IMR-90 (cell line): ENCODE measurements at places on chromosomes 5 and 9. TPM values are rescaled to one million over a fixed set of nuclear protein-coding genes. Genes with fewer than 3 reads are reported as not detected.

- peak; percentile 24 for DNase-seq
Measured at GRCh38 chr5:128636361-128636760, 98.3 kb upstream of the FBN2 start.

DNA sequence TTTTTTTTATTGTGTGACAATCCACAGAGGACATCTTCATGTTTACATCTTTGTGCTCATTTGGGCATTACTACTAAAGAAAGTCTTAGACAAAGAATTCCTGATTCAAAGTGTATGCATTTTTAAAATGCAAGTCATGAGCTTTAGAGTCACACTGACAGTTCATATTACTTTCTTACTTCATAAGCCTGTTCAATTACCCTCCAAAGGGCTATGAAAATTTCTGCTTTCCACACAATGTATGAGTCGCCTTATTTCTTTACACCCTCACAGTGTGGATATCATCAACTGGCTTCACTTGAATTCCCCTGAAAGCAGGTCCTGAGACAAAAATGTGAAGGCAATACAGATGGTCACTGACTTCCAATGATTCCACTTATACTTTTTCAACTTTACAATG, 280.4 kb upstream of the PTGER4 start:
- peak; percentile 71 for DNase-seq

GRCh38 chr9:127424676-127424999, 456 bp downstream of the ZNF79 start:
- no peak for DNase-seq

GRCh38 chr5:121698690-121699089, 153.0 kb upstream of the FTMT start:
- DNase-seq: no peak

DNA sequence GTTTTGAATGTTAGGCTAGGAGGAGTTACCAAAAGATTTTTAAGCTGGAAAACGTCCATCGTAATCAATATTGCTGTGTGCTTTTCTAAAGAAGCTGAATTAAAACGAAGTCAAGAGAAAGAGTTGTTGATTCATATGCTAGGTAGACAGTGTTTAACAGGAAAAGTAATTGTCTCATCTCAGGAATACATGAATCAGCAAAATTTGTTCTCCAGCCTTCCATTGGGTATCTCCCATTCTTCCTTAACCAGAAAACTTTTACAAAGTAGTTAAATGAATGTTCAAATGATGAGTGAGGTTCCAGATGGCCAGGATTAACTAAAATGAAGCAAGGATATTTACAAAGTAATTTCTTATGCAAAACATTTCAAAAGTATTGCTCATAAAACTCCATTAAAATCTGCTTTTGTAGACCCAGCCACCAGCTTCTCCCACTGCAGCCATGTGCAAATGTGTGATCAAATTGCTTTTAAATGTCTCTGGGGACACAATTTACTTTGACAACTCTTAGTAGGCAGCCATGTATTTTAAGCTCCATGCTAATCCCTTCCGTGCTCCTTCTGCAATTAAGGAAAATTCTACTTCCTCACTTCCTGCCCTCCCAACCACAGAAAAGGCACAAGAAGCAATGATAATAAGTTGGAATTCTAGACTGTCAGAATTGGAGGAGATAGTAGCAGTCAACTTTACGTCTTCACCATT, 121.2 kb downstream of the HTR4 start:
- no peak for DNase-seq

- no peak for DNase-seq
Measured at GRCh38 chr9:132791699-132792240, 86.3 kb downstream of the AK8 start.

The OR1K1 gene
- total RNA-seq: not detected in 2 replicates

The PKD2L2 gene
- total RNA-seq: not detected in 2 replicates

The SLC45A2 gene
- total RNA-seq: not detected in 2 replicates

The WDR36 gene
- 87.8 and 111 TPM in 2 replicates for total RNA-seq
